Stimulated activated CD4-positive, alpha-beta T cell treated with anti-CD3 and anti-CD28 coated beads, TNF-alpha, amount 100 ng/mL, for 24 hours (primary cell): ENCODE measurements at places on chromosomes 12 and 14.

- DNase-seq = no peak
These were observed 280.2 kb upstream of the PWP1 start for GRCh38 chr12:107405436-107405835.

- DNase-seq = no peak
These were observed 88.5 kb upstream of the ZFP36L1 start for GRCh38 chr14:68881396-68881795.

GRCh38 chr12:109737126-109737525, 23.5 kb downstream of the FAM222A start:
- DNase-seq = no peak

- DNase-seq = no peak
These were observed 77.2 kb downstream of the NKX2-1 start for GRCh38 chr14:36442824-36443241.

- DNase-seq = no peak
These were observed at the start of gene JPH4 for GRCh38 chr14:23578560-23579310. JPH4 (minus strand) TSS chr14:23578790; CDS start chr14:23577453, 1,337 bp downstream.

DNA sequence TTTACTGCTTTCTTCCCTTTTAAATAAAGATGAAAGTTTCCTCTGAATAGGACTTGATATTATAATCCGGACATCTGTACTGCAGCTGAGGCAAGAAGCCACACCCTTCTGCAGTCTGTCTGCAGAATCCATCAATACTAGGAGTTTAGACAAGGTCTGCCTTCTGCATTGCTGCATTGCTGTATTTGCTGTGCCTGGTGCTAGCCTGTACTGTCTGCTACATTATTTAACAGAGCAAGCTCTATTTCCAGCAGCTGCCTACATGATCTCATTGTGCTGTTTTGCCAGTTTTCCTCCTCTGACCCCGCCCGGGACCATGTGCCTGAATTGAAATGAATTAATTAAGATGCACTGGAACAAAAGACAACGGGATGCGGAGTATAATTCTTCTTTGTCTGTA, 1.7 kb downstream of the TUBA1A start:
- DNase-seq = no peak

- peak; percentile 46 for DNase-seq
These were observed 20.9 kb upstream of the NUDT14 start for GRCh38 chr14:105201925-105202513.

GRCh38 chr12:56721721-56722120, 3.4 kb downstream of the NACA start:
- DNase-seq = no peak

GRCh38 chr14:90255871-90256270, 482 bp upstream of the PSMC1 start:
- DNase-seq = no peak

DNA sequence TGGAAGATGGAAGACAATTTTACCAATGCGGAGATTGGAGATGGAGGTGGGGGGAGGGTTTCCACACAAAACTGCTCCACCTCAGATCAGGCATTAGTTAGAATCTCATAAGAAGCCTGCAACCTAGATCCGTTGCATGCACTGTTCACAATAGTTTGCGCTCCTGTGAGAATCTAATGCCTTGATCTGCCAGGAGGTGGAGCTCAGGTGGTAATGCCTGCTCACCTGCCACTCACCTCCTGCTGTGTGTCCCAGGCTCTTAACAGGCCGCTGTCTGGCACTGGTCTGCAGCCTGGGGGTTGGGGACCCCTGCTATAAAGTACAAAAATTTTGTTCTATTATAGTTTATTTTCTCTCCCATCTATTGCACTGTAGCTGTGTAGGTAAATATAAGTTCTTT, 84.9 kb upstream of the FOXG1 start:
- DNase-seq = no peak

DNA sequence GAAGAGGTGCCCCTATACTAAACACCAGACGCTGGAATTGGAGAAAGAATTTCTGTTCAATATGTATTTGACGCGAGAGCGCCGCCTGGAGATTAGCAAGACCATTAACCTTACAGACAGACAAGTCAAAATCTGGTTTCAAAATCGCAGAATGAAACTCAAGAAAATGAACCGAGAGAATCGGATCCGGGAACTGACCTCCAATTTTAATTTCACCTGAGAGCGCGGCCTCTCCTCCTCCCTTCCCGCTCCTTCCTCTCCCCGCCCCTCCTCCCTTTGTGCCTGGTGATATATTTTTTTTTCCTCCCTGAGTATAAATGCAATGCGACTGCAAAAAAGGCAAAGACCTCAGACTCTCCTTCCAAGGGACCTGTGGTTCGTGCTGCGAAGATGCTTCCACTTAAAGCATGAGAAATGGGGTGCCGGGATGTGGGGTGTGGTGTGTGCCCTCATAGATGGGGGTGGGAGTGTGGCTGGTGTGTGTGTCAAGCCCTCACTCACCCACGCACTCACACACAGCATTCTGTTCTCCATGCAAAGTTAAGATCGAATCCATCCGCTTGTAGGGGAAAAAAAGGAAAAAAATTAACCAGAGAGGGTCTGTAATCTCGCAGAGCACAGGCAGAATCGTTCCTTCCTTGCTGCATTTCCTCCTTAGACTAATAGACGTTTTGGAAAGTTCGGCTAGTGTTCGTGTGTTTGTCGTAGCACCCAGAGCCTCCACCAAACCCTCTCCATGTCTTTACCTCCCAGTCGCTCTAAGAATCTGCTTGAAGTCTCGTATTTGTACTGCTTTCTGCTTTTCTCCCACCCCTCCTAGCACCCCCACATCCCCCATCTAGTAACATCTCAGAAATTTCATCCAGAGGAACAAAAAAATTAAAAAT, 4.5 kb downstream of the HOXC10 start:
- DNase-seq = no peak
